Epithelial cell of proximal tubule (primary cell): ENCODE measurements at places on chromosomes 2 and 18. TPM values are rescaled to one million over a fixed set of nuclear protein-coding genes. Genes with fewer than 3 reads are reported as not detected.

DNA sequence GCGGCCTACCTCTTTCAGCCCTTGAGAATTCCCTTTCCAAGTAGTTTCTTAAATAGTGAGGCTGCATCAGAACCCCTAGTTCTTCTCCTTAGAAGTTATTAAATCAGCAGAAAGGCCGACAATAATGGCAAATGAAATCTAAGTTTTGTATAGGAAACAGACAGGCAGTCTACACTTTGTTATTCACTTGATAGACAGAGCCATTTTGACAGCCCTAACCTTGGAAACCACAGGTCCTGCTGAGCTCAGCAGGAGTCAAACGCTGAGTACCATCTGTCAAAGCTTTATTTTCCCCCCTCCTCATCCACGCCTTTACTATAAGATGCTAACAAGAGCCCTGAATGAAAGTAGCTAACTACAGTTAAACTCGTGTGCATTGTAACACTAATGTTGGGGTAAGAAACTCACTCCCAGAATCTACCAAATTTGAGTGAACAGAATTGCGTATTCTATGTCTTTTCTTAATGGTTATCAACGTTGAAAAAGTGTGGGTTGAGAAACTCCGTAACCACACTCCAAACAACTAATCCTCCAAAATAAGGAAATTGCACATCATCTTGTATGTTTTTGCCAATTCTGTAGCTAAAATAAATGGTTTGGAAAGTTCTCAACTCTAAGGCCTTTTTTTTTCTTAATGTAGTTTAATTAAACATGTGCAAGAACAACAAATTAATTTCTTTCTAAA is 90.6 kb upstream of the EFEMP1 start:
- no peak for DNase-seq

DNA sequence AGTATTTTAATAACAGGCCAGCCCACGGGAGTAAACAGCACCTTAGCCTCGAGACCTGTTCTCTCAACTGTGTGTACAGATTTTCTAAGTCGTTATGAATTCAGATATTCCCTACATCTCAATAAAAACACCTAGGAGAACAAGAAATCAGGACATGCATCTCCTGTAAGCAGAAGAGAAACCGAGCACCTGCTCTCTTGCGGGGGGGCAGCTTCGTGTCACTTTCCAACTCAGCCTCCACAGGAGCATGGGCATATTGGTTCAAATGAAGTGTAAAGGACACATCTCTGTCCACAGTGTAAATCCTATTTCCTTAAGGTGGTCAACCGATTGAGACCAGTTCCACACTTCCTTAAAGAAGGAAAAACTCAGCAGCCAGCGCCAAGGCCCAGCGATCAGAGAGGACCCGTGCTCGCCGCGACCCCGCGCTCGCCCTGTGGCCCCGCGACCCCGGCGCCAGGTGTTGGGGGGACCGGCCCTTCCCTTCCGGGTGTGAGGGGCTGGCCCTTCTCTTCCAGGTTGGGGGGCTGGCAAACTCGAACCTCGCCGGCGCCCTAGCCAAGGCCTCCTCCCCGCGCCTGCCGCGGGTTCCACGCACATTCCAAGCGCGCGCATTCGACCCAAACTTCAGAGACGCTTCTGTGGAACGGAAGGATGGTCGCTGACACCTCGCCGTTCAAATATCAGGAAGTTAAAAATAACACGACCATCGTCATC is 652 bp downstream of the SH3YL1 start:
- DNase-seq, result no peak

- DNase-seq, result no peak
Measured at GRCh38 chr2:108934583-108935245, 54.3 kb downstream of the EDAR start.

GRCh38 chr2:34291076-34291475 is 692.0 kb upstream of the FAM98A start:
- DNase-seq, result no peak

DNA sequence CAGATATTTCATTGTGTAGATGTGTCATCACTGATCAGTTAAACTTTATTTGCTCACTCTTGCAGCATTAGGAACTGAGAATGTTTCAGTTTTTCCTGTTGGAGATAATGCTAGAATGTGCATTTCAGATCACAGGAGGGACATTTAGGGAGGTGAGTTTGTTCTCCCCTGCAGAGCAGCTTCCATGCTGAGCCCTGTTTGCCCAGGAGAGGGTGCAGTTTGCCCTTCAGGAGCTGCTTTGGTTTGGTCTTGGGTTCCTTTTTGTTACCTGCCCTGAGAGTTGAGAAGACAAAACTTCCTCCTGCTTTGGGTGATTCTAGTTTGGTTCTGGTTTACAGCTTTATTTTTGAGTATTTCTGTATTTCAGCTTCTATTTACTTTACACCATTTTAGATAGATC is 49.9 kb downstream of the DGKD start:
- no peak for DNase-seq

DNA sequence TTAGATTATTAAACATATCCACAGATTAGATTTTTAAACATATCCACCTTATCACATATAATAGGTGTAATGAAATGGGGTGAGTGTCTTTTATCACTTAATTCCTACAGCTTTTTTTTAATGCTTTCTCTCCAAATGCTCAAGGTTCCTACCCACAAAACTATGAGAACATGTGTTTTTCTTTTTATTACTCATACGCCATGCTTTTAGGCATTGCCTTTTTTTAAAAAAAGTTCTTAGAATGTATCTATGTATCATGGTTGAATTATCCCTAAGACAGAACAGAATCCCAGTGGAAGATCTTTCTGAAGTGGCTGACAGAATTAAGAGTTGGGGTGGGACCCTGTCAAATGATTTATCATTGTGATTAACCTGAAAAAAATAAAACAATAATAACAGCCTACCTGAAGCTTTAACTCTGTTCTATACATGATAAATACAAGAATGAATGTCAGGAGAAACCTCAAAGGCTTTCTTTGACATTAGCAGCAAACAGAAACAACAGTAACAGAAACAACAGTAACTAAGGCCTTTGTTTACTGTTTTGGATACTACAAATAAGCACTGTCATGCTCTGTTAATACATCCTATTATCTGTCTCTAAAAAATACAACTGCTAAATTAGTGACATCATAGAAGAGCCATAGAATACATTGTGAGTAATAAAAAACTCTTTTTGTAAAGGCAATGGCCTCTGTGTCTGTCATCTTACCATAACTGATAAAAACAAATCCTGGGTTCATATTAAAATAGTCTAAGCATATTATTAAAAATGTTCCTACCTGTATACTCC is 4.1 kb upstream of the ZNF397 start:
- DNase-seq, result no peak

DNA sequence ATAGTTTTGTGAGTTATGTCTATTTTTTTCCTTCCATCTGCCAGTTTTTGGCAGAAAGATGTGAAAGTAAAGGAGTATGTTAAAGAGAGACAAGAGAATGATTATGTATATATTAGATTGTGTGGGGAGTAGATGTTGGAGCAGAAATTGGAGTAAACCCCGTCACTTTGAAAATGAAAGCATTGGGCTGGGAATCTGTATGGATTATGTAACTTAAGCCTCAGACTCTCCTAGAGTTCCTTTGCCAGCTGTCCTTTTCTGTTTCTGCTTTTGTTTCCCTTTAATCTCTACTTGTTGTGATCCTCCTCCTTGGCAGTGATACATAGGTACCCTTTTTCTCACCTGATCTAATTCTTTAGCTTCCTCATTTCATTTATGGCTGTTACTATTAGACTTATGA is 19.2 kb downstream of the CCDC138 start:
- no peak for DNase-seq

DNA sequence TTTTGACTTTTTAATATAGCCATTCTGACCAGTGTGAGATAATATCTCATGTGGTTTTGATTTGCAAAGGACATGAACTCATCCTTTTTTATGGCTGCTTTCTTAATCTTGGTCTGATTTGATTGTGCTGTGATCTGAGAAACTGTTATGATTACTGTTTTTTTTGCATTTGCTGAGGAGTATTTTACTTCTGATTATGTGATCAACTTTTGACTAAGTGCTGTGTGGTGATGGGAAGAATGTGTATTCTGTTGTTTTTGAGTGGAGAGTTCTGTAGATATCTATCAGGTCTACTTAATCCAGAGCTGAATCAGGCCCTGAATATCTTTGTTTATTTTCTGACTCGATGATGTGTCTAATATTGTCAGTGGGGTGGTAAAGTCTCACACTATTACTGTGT is 16.8 kb downstream of the SP140L start:
- no peak for DNase-seq

DNA sequence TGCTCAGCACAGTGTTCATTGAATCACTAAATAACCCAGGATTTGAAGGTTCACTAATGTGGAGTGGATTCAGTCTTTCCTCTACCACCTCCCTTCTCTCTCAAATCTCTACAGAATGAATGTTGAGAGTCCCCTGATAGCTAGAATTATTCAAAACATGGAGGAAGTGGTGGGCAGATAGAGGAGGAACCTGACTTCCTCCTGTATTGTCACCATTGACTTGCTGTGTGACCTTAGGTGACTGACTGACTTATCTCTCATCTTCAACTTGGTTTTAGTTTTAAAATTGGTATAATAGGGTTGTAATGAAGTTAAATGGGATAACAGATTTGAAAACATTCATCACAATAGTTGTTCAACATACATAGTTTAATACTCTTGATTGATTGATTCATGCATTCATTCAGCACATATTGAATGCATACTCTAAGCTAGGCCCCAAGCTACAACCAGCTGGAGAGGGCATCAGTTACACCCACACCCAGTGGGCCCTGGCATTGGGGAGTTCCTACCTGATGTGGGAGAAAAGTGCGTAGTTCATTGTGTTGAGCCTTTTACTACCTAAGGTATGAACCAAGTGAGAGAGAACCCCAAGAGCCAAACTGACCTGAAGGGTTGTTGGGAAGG is 96.0 kb downstream of the WDR7 start:
- no peak for DNase-seq

- no peak for DNase-seq
Measured at GRCh38 chr2:226971084-226971483, 135.2 kb downstream of the RHBDD1 start.

GRCh38 chr2:206225435-206226232 is 48.8 kb upstream of the ZDBF2 start:
- DNase-seq, result no peak

DNA sequence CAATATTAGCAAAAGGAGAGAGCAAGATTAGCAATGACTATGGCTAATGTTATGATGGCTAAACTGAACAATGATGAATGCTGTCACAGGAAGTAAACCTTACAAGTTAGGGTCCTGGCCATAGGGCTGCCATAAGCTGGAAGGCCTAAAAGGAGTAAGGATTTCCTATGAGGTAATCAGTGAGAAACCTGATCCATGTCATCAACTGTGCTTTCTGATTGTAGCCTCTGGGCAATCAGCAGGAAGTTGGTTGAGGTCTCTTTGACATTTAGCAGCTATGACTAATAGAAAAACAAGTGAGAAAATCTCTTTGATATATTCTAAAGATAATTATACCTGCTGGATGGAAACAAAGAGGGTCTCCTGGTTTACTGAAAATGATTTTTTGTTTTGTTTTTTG is 193.0 kb downstream of the RAB3GAP1 start:
- DNase-seq, result peak; percentile 12

DNA sequence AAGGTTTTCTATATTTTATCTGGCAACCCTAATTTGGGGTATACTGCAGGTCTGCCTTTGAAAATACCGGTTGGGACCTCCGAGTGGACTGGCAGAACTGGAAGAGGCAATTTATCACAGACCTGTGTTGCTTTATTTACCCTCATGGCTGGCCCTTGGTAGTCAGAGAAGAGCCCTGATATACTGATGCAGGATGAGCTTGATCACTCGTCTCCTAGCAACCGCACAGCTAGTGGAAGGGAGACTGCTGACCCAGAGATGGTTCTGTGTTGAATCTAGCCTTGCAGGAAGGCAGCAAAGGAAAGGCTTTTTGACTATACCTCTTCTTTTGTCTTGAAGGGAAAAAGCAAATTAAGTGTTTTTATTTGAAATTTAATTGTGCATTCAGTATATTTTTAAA is 154.7 kb downstream of the EML6 start:
- no peak for DNase-seq

- no peak for DNase-seq
Measured at GRCh38 chr2:138428710-138429440, 72.7 kb upstream of the SPOPL start.

DNA sequence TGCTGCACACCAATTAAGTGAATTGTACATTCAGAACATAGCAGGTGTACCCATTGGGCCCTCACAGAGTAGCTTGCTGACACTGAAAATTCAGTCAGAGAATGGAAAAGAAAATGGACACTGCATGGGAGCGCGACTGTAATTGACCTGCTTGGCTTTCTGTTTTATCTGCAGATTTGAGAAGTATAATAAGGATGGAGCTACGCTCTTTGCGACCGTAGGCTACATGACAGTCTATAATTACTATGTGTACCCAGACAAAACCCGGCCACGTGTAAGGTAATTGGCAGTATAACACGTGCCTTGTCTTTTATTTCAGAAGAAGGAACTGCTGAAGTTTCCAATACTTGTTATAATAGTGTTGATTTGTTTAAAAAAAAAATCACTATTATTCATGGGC is 33.5 kb upstream of the METAP1D start:
- no peak for DNase-seq

- no peak for DNase-seq
Measured at GRCh38 chr18:62578980-62579511, 56.2 kb downstream of the ZCCHC2 start.

DNA sequence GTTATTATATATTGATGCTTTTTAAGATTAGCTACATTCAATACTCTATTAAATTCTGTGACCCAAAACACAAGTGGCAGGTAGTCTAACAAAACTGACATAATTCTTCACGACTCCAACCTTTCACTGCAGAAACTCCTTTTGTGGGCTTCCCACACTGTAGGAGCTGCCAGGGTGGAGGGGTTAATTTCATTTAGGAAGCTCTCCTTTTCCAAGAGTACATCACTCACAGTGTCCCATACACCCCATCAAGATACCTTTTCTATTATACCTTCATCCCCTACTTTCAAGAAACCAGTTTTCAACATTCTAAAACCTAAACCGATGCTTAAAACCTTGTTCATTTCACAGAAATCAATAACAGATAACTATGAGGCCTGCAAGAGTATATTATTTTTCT is 825 bp downstream of the THUMPD2 start:
- DNase-seq, result no peak

GRCh38 chr18:10490401-10491165 is 35.2 kb upstream of the NAPG start:
- no peak for DNase-seq

Gene CCDC148
- total RNA-seq, result 0.86 and 1.2 TPM in 2 replicates

Gene SRD5A2
- under 0.01 TPM in 1 of 2 replicates, not detected in the other for total RNA-seq

Gene PPP1R1C
- total RNA-seq, result 0.35 TPM in 1 of 2 replicates, not detected in the other

Gene CARF
- total RNA-seq, result 1.5 and 5.5 TPM in 2 replicates

Gene ZNF532
- 35.0 and 70.2 TPM in 2 replicates for total RNA-seq

Gene RPRM
- total RNA-seq, result not detected in 2 replicates

Gene SIX3
- total RNA-seq, result not detected in 2 replicates

Gene SLC5A7
- total RNA-seq, result not detected in 2 replicates

Gene HOXD3
- total RNA-seq, result 8.2 and 9.4 TPM in 2 replicates

Gene ING5
- 10.4 and 25.5 TPM in 2 replicates for total RNA-seq

Gene DCDC2C
- total RNA-seq, result not detected in 2 replicates

Gene CCBE1
- 1.8 and 3.3 TPM in 2 replicates for total RNA-seq

Gene FABP1
- not detected in 2 replicates for total RNA-seq

Gene CHRND
- total RNA-seq, result not detected in 2 replicates

Gene SERPINB13
- total RNA-seq, result not detected in 2 replicates

Gene DSG1
- total RNA-seq, result not detected in 2 replicates
